ENCODE measurements at places on chromosomes 4 and X. TPM values are rescaled to one million over a fixed set of nuclear protein-coding genes. Genes with fewer than 3 reads are reported as not detected.

- DNase-seq: no peak
Observed at GRCh38 chr4:2725380-2725779, 30.8 kb downstream of the TNIP2 start.

GRCh38 chr4:144304025-144304424 lies 163.5 kb upstream of the GYPA start:
- DNase-seq: no peak

GRCh38 chrX:119763836-119764387 lies 5.5 kb downstream of the SOWAHD start:
- DNase-seq: no peak

- DNase-seq: peak; percentile 56
Observed at GRCh38 chr4:128517739-128518510, 230.3 kb upstream of the PGRMC2 start.

DNA sequence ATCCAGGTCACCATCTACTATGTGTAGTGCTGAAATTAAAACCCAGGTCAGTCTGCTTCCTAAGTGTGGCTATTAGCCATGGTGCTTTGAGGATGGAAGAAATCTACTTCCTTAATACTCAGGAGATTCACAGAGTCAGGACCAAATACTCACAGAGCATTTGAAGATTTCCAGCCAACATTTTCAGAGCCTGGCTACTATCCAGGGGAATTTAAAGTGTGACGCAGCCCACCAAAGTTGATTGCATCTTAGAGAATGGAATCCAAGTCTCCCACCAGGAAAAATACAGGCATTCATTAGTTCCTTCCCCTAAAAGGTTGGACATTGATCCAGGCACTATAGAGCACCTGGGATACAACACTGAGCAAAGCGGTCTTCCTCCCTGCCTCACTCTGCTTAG lies 83.8 kb downstream of the HS3ST1 start:
- DNase-seq: no peak

GRCh38 chrX:22086003-22086402 lies 53.9 kb downstream of the PHEX start:
- no peak for DNase-seq

DNA sequence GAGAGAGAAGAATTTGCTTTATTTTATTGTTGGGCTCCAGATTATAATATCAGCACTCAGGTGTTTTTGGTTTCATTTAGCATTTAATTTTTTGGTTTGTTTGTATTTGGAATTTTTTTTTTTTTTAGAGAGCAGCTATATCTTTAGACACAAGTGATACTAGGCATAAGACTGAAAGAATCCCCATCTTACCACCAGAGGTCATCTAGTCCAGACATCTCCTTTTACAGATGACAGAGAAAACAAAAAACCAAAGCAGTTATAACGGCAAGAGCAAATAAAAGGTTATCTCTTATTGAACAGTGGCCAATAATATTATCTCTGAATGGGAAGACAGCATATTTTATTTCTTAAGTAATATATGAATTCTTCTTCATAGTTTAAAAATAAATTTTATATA lies 22.8 kb downstream of the USP38 start:
- no peak for DNase-seq

DNA sequence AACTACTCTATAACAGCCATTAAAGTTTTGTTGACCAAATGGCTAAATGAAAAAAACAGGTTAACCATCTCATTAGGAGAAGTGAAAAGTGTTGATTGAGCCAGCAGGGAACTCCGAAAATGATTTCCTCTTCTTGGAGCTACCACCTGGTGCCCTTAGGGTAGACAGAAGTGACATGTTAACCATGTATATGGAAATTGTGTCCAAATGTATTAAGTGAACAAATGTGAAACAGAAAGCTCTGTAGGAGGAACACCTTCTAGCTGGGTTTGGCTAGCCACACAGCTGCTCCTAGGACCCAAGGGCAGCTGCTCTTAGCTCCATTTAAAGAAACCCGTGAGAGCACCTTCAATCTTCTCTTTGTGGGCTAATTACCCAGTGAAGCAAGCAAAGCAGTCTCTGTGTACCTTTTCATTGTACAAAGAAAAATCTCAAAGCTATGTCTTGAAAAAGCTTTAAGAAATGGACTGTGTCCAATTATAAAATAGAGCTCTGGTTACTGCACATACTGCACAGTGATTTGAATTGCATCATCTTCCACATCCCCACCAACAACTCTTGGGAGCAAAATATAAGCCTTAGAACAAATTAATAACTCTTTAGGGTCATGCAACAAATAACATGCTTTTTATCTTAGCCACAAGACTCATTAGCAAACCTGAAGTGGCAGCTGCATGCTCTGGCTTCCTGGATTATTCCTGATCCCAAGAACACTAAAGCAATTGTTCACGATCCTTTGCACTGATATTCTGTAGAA lies 59.2 kb upstream of the PARM1 start:
- no peak for DNase-seq

DNA sequence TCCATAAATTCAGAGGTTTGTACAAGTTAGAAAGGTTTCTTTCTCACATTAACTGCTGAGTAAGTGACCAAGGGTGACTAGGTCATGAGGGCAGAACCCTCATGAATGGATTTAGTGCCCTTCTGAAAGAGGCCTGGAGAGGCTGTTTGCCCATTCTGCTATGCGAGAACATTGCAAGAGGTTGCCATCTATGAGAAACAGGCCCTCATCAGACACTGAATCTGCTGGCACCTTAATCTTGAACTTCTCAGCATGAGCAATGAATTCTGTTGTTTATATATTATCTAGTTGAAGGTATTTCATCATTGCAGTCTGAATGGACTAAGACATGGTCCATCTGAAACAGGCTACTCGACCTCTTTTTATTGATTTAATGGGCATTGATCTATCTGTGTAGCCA lies 96.2 kb upstream of the GPRIN3 start:
- no peak for DNase-seq

DNA sequence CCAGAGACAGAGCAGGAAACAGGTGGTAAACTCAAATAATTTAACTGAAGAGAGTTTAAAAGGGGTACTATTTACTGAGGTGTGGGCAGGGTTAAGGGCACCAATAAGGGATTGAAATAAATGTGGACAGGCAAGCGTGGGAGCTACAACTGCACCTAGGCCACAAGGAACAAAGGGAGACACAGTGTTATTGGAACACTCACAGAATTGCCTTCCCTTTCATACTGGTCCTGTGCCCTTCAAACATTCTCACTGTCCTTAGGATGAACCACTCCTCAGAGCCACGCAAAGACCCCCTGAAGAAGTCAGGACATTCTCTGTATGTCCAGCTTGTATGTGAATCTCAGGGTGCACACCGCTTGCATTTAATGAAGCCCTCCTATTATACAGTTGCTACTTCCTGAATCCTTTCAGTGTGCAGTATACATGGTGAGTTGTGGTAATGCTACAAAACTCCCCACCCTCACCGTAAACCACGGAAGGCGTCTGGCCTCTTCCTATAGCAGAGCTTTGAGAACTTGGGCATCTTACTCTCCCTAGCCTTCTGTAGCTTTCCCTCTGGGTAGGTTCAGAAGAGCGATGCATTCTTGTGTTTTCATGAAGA lies 9.6 kb upstream of the MRPL1 start:
- DNase-seq: peak; percentile 87

GRCh38 chrX:123186801-123187200 lies 2.7 kb downstream of the GRIA3 start:
- DNase-seq: no peak

GRCh38 chrX:51851507-51852085 lies 41.8 kb upstream of the MAGED1 start:
- peak; percentile 1 for DNase-seq

PRRG3 gene
- not detected for total RNA-seq

TREX2 gene
- 1.4 TPM for total RNA-seq

CT55 gene
- total RNA-seq: not detected
